ENCODE measurements at places on chromosomes 3 and 15. TPM values are rescaled to one million over a fixed set of nuclear protein-coding genes. Genes with fewer than 3 reads are reported as not detected.

The FOXB1 gene
- total RNA-seq, result not detected

- H3K36me3 ChIP-seq, result no peaks in the 10 kb centered on the region
- no peak for DNase-seq
- peaks cover 10% of the 10 kb centered on the region for H3K4me1 ChIP-seq
Measured at GRCh38 chr15:61037031-61037430, 192.1 kb downstream of the RORA start.

DNA sequence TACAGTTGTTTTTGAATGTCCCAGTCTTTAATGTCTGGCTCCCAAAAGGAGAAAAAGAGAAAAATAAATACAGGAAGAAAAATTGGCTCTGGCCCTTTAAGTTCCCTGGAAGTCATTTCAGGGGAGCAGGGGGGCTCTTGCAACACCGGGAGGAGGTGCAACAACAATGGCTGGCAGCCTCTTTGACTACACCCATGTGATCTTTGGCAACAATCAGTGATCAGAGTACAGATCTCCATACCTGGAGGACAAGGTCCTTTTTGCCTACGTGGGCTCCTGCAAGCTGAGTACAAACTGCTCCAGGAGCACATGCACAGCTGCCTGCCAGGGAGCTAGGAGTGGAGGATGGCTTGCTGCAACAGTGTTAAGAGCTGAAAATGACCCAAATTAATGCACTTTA, 63.9 kb downstream of the GLCE start:
- H3K27me3 ChIP-seq, result no peaks in the 10 kb centered on the region
- H3K4me1 ChIP-seq, result peaks cover 5% of the 10 kb centered on the region
- no peak overlapping the region for H3K27ac ChIP-seq
- no peak overlapping the region for H3K4me3 ChIP-seq

DNA sequence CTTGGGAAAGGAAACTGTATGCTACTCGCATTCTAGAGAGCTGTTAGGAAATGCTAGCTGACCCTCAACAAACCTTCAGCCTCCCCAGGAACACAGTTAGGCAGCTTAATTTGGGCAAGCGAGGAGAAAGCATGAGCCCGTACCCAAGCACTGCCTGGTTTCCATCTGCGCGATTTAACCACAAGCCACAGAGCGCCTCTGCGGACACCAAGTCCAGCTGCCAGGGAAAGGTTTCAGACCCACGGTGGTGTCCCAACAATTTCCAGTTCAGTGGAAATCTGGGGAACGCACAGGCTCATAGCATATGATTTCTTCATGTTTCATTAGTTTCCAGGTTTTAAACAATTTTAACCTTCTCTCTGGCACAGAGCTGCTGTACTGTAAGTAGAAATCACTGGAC, 617.6 kb downstream of the FHIT start:
- H3K27ac ChIP-seq, result no peak overlapping the region
- H3K27me3 ChIP-seq, result no peaks in the 10 kb centered on the region

DNA sequence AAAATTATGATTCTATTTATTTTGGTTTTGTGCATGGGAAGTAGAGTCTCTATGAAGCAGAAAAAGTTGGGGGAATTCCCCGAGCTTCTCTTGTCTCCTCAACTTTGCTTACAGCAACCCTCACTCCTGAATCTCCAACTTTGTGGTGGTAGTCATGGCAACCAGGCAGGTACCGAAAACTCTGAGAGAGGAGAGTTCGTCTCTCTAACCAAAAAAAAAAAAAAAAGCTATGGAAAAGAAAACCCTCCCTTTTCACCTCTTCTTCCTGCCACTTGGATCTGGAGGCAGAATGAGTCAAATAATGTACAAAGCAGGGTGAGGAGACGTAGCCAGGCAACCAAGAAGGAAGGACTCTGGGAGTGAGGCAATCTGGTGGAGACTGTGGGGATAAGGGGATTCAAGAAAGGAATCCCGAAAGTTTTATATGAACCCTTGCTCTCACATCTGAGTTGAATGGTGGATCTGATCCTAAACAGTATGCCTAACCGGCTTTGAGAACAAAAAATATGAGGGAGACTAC, 108.1 kb downstream of the PLOD2 start:
- no peak for DNase-seq
- H3K36me3 ChIP-seq, result no peaks in the 10 kb centered on the region
- no peak overlapping the region for H3K4me3 ChIP-seq
- H3K27ac ChIP-seq, result no peak overlapping the region
- H3K27me3 ChIP-seq, result no peaks in the 10 kb centered on the region
- no peaks in the 10 kb centered on the region for H3K4me1 ChIP-seq

The GREM1 gene
- total RNA-seq, result 1.5 TPM

The GRM2 gene
- 5.6 TPM for total RNA-seq

DNA sequence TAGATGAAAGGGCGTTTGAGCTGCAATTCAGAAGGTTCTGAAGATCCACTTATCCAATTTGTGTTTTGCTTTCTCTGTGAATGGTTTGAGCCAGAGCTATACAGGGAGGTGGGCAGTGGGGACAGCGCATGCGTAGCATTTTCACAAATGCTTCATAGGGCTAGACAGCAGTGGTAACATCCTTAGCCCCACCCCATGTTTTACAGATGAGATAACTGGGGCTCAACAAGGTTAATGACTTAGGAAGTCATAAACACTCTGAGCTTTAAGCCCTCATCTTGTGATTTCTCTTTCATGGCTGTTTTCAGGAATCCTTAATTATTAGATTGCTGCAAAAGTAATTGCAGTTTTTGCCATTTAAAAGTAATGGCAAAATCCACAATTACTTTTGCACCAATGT, 408.7 kb downstream of the IL5RA start:
- no peaks in the 10 kb centered on the region for H3K36me3 ChIP-seq
- no peaks in the 10 kb centered on the region for H3K4me1 ChIP-seq
- no peak for DNase-seq
- no peak overlapping the region for H3K4me3 ChIP-seq
- H3K27ac ChIP-seq, result no peak overlapping the region

The EPB42 gene
- total RNA-seq, result not detected

The PDZRN3 gene
- total RNA-seq, result 0.24 TPM

The MESP2 gene
- total RNA-seq, result 0.26 TPM

DNA sequence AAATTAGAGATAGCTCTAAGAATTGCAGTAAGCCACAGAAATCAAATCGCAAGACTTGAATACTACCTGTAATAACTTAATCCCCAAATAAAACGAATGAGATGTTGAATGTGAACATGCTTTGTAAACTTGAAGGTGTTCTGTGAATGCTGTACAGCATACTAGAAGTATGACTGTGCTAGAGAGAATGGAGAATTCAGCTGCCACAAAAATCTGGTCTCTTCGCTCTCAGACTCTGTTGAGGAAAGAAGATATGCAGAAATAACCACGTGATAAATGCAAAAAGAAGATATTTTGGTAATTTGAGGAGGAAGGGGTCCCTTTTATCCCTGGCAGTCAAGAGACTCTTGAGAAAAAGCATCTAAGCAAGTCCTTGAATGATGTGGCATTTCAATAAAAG, 37.3 kb downstream of the ZBTB38 start:
- no peak for DNase-seq
- H3K36me3 ChIP-seq, result peaks cover 9% of the 10 kb centered on the region

The ALCAM gene
- total RNA-seq, result 36.8 TPM

GRCh38 chr3:100833483-100833882, 124.2 kb downstream of the TFG start:
- H3K4me3 ChIP-seq, result no peak overlapping the region
- H3K36me3 ChIP-seq, result no peaks in the 10 kb centered on the region
- DNase-seq, result no peak
- H3K27me3 ChIP-seq, result peaks cover 4% of the 10 kb centered on the region
- H3K27ac ChIP-seq, result no peak overlapping the region

The DAZL gene
- not detected for total RNA-seq

The HRG gene
- total RNA-seq, result not detected

- H3K27me3 ChIP-seq, result peaks cover 43% of the 10 kb centered on the region
- H3K27ac ChIP-seq, result no peak overlapping the region
- DNase-seq, result no peak
- H3K4me3 ChIP-seq, result no peak overlapping the region
- no peaks in the 10 kb centered on the region for H3K36me3 ChIP-seq
Measured at GRCh38 chr3:107929088-107929487, 161.7 kb downstream of the CD47 start.

- DNase-seq, result no peak
- no peaks in the 10 kb centered on the region for H3K36me3 ChIP-seq
- no peak overlapping the region for H3K27ac ChIP-seq
- peaks cover 23% of the 10 kb centered on the region for H3K4me1 ChIP-seq
- H3K4me3 ChIP-seq, result no peak overlapping the region
Measured at GRCh38 chr3:98712726-98713125, 50.4 kb upstream of the ST3GAL6 start.

DNA sequence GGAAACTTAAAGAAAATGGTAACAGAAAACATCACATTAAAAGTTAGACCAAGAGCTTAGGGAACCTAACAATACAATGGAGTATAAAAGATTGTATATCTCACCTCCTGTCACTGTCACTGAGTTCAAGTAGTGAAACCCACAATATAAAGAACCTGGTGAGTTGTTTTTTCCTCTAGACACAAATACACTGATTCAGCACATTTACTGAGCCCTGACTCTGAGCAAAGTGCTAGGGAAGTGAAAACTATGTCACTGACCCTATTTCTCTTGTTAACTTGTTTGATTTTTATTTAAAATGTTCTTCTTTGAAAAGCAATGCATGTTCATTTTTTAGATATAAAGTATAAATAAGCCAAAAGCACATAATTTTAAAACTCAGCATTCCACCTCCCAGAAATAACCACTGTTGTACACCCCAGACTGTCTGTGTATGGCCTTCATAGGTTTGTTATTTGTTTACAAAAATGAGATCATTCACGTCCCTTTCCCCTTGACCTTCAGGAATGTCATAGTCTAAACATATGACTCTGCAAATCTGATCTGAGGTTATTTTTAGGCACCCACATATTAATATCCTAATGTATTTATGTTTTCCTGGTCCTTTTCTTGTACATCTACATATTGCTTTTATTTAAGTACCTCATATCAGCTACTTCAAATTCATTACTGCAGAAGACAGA, 69.2 kb upstream of the CSTA start:
- no peak overlapping the region for H3K27ac ChIP-seq
- H3K4me1 ChIP-seq, result no peaks in the 10 kb centered on the region
- no peak overlapping the region for H3K4me3 ChIP-seq

GRCh38 chr15:91694131-91694830, 159.2 kb upstream of the SLCO3A1 start:
- H3K4me3 ChIP-seq, result no peak overlapping the region
- H3K4me1 ChIP-seq, result no peaks in the 10 kb centered on the region
- no peaks in the 10 kb centered on the region for H3K36me3 ChIP-seq
- peak; percentile 5 for DNase-seq

- no peak for DNase-seq
- no peak overlapping the region for H3K27ac ChIP-seq
- H3K4me1 ChIP-seq, result peaks cover 19% of the 10 kb centered on the region
- no peaks in the 10 kb centered on the region for H3K27me3 ChIP-seq
- no peak overlapping the region for H3K4me3 ChIP-seq
Measured at GRCh38 chr3:162367429-162368260, 871.0 kb downstream of the OTOL1 start.

The TRIM42 gene
- not detected for total RNA-seq

DNA sequence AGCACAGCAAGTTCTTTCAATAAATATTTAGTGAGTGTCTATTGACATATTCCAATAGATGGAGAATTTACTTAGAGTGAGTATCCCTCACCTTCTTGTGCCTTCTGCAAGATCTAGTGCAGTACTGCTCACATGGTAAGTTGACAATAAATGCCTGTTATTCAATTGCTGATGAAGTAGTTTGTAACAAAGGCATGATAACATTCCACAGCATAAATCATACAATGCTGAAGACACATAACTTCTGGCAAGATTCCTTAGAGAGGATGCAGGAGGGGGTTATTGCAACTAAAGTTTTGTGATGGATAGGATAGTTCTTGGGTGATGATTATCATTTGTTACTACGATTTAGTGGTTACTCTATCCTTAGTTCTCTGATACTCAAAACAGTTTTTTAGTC, 112.2 kb upstream of the RBMS3 start:
- no peak for DNase-seq
- no peaks in the 10 kb centered on the region for H3K36me3 ChIP-seq
- no peaks in the 10 kb centered on the region for H3K27me3 ChIP-seq

DNA sequence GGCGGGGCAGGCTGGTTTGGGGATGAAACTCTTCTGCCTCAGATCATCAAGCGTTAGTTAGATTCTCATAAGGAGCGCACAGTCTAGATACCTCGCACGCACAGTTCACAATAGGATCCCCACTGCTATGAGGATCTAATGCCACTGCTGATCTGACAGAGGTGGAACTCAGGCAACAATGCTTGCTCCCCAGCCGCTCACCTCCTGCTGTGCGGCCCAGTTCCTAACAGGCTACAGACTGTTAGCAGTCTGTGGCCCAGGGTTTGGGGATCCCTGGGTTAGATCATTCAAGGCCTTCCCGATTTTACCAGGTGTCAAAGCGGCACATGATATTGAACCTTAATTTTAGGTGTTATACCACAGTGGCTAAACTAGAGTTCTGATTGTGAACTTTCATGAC, 232.8 kb downstream of the UBE2E2 start:
- DNase-seq, result no peak
- H3K27me3 ChIP-seq, result peaks cover 13% of the 10 kb centered on the region
- no peak overlapping the region for H3K27ac ChIP-seq
- H3K4me1 ChIP-seq, result no peaks in the 10 kb centered on the region
- H3K4me3 ChIP-seq, result no peak overlapping the region

DNA sequence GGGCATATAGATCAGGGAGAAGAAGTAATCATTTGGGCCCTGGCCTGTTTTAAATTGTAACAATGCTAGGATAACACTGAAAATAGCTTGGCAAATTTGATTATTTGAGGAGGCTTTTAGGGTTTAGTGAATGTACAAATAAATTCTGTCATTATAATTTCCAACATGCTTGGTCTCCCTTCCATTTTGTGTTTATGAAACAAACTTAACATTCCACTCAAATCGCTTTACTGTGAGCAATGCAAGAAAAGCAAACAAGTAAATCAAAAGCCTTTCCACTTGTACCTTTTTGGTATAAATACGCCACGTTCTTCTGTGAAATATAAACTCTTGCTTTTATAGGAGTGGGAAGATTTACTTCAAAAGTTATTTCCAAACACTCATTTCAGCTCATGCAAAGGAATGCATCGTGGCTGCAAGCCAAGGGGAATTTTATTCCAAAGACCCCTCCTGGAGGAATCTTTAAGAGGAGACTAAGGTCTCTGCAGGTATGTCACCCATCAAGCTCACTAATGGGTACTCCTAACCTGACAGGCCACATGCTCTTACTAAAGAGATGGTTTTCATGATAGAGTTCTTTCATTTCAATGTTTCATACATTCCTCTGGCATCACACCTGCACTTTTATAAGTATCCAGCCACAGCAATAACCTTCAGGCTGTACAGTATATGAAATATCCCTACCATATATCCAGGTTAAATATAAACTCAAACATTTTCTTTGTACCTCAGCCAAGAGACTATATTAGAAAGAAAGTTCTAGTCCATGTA, 115.2 kb downstream of the P3H2 start:
- no peaks in the 10 kb centered on the region for H3K27me3 ChIP-seq
- H3K27ac ChIP-seq, result no peak overlapping the region
- H3K4me1 ChIP-seq, result peaks cover 35% of the 10 kb centered on the region
- no peaks in the 10 kb centered on the region for H3K36me3 ChIP-seq
- DNase-seq, result no peak
